G401 (cell line): ENCODE measurements at places on chromosomes 3 and 15.

DNA sequence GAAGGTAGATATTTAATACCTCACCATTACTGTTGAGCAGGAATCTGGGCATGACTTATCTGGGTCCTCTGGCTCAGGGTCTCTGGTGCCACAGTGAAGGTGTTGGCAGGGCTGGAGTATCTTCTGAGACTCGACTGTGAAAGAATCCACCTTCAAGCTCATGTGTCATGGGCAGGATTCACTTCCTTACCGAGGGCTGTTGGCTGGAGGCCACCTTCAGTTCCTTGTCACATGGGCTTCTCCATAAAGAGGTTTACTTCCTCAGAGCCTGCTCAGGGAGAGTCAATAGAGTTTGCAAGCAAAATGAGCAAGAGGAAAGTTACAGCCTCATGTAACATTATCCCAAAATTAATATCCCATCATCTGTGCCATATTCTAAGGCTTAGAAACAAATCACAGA is 459.5 kb downstream of the NR2F2 start:
- no peak for DNase-seq

DNA sequence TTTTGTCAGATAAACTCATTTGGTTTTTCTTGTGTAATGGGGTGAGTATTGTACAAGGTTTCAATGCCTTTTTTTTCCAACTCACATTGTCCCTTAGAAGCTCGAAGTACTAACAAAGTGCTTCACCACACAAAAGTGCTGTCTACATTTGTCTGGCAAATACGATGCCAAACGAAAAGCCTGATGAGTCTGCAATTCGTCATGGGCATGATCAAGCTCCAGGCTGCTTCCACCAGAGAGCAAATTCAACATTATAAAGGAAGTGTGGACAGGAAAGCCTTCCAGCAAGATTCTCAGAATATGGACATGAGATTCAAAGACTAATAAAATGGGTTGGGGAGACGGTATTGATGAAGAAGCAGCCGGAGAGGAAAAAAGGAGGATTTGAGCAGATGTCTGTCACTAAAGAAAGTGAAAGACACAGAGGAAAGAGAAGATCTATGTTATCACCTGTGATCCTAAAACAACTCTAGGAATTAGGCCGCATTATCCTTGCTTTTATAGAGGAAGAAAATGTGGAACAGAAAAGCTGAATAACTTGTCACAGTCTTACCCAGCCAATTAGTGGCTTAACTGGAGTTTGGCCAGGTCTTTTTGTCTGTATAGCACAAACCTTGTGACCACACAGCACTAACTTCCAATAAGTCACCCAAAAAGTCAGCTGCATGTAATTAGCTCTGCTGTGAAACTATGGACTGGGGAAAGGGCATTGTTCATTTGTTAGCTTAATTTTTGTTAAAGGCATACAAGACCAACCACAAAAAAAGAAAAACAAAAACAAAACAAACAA is 494.8 kb downstream of the FHIT start:
- no peak for DNase-seq

- no peak for DNase-seq
Measured at GRCh38 chr3:111594205-111594604, 941 bp downstream of the ZBED2 start.

- DNase-seq: no peak
Measured at GRCh38 chr3:192170031-192170430, 557.3 kb downstream of the FGF12 start.

DNA sequence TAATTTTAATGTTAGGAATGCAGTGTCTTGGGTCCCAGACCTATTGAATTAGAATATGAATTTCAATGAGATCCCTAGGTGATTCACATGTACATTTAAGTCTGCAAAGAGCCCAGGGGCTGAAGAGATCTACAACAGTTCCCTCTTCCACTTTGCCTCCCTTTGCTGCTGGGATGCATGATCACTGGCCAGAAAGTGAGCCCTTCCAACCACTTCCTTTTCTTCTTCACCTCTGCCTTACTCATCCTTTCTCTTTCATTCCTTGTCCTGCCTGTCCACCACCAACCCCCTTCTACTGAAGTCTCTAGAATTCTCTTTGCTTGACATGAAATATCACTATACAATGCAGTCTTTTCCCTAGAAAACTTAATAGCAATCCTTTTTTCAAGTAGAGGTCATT is 222.4 kb upstream of the LRIG1 start:
- no peak for DNase-seq

GRCh38 chr15:68503791-68504680 is 72.1 kb upstream of the ITGA11 start:
- no peak for DNase-seq

- no peak for DNase-seq
Measured at GRCh38 chr3:49343163-49343562, 3.3 kb upstream of the USP4 start.

- DNase-seq: no peak
Measured at GRCh38 chr3:14521611-14522010, 18.5 kb downstream of the GRIP2 start.

GRCh38 chr3:55654123-55654760 is 167.1 kb upstream of the WNT5A start:
- peak; percentile 30 for DNase-seq

DNA sequence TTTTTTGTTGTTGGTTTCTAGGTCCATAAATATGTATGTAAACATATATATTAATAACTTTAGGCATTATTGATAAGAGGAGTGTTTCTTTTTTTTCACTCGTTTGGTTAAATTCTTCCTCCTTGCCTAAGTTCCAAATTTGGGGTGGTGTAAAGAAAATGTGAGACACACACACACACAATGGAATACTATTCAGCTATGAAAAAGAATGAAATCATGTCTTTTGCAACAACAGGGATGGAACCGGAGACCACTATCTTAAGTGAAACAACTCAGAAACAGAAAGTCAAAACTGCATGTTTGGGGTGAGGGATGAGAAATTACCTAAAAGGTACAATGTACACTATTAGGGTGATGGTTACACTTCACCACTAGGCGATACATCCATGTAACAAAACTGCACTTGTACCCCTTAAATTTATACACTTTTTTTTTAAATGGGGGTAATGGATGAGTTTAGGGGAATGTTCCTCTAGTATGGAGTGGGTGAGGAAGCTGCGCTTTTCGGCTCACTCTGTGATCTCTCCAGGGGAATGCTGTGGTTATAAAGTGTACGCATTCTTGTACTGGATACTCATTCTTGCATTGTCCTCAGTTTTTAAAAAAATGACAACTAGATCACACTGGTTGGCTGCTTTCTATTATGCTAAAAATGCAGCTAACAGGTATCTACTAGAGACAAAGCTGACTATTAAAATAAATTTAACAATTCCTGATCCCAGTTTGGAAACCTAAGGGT is 50.8 kb upstream of the PPARG start:
- DNase-seq: no peak

DNA sequence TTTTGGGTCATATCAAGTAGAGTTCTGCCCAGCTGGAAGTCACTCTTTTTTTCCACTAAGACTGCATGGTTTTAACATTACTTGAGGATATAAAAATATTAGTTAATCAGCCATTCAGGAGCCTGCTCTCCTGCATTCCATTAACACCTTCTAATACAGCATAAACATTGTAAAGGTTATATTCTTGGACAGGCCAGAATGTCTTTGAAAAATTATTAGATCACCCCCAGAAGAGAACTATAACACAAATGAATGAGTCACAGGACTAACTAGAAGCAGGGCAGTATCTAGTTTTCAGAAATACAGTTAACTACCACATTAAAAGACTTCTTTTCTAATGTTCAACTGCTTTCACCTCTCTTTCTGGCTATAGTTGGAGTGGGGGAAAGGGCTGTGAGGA is 80.9 kb downstream of the THBS1 start:
- DNase-seq: no peak

GRCh38 chr15:93250209-93250608 is 161.2 kb upstream of the RGMA start:
- DNase-seq: no peak

- DNase-seq: no peak
Measured at GRCh38 chr3:117454908-117455307, 745.3 kb downstream of the TUSC7 start.

- no peak for DNase-seq
Measured at GRCh38 chr3:152287898-152288576, 19.3 kb downstream of the MBNL1 start.

DNA sequence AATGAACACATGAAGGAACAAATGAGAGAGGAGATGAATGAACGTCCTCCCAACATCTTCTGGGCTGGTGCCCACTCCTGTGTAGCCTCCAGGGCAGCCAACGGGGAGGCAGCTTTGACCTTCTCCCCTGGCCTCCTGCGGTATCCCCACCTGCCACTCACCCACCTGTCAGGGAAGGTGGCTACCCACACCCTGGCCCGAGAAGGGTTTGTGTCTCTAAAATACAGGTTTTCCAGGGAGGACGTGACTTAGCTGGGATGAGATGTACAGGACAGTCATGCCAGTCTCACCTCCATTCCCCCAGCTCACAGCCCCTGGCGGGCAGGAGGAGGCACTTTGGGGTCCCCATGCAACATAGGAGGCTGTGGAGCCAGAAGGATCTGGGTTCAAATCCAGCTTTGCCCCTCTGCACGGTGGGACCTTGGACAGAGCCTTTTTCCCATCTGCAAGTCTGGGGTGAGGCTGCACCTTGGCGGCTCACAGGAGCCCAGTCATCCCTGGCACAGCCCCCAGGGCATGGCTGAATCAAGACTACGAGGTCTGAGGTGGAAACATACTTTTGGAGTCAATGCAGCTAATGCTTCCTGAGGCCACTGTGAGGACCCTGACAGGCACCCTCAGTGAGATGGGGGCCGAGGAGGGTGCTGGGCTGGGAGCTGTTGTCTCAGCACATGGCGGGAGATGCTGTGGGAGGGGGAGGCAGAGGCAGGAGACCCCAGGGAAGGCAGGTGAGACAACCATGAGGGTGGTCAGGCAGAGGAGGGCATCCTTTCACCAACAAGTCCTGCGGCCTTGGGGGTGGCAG is 11.1 kb upstream of the PLXND1 start:
- DNase-seq: no peak

GRCh38 chr3:169764312-169764881 is 463 bp downstream of the TERC start:
- peak; percentile 77 for DNase-seq

GRCh38 chr3:183375337-183375736 is 53.1 kb downstream of the MCF2L2 start:
- no peak for DNase-seq

DNA sequence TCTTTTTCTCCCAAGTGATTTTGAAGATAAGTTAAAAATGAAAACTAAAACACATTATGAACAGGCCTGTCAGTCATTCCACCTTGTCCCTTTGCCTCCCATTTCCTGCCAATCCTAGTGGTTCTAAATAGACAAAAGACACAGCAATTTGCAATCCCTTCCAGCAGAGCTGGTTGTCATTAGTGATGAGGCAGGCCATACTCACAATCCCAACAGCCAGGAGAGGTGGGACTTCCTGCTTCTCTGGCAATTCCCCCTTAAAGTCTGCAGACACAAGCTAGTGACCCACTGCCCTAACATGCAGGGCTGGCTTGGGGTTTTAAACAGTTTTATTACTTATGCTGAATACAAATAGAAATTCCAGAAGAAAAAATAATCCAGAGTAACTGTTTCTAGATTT is 38.4 kb upstream of the RBP1 start:
- DNase-seq: no peak

DNA sequence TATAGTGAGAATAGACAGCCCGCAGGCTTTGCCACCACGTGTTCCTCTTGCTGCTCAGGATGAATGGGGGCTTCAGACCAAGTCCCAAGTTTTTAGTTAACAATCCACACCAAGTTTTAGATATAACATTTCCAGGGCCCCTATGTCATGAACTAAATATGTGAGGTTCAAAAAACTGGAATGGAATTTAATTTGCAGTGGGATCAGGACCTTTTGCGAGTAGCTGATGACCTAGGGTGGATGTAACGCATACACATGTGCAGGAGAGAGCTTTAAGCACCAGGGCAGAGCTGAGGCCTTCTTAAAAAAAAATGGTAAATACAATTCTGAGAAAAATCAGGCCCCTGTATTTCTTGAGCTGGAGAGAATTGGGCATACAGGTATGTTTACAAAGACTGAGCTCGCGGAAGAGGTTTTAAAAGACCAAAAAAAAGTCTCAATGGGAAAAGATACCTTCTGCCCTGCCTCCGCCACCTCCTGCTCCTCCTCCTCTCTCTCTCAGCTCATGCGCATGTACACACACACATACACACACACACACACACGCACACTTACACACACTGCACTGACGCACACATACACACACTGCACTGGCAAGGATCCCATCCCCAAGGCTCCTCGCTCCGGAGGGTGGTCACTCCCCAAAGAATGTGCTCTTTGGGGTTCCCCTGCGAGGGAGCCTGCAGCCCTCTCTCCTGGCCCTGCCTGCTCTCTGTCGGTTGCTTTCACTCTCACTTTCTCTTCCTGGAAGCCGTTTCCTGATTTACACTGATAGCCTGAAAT is 48.2 kb upstream of the IGF1R start:
- peak; percentile 28 for DNase-seq

- DNase-seq: no peak
Measured at GRCh38 chr15:59303633-59304032, 69.0 kb downstream of the MYO1E start.

- peak; percentile 37 for DNase-seq
Measured at GRCh38 chr3:32175607-32176197, 62.8 kb upstream of the CMTM8 start.

DNA sequence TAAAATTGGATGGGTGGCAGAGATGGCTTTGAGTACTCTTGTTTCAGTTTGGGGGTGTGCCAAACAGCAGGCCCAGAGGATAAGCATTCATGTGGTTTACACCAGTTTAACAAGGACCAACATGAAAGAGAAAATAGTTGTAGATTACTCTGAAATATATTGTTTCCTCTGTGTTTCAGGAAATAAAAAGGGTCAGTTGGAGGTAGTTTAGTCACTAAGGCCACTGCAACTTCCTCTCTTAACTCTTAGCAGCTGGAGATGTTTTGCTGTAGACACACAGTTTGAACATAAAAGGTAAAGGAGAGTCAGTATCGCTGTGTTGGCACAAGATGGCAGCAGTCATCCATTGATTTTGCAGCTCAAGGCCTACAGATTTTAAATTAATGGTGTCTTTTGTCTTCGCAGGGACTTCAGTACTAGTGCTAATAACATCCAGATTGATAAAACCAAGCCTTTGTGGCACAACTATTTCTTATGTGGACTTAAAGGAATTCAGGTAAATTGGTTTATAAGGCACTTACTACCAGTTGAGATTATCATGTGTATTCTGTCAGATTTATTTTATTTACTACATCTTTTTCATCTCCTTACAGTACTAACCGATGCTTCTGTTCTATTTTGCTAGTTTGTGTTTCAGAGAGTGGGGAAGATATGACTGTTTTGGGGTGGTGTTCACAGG is 65.5 kb downstream of the GALK2 start:
- peak; percentile 64 for DNase-seq

- no peak for DNase-seq
Measured at GRCh38 chr15:70061696-70062270, 35.9 kb downstream of the TLE3 start.
